ENCODE measurements at places on chromosomes 2 and 18.

GRCh38 chr2:241479026-241479898 lies 29.1 kb downstream of the STK25 start:
- no peak for DNase-seq

GRCh38 chr18:46704189-46704588 lies 47.2 kb upstream of the LOXHD1 start:
- no peak for DNase-seq

DNA sequence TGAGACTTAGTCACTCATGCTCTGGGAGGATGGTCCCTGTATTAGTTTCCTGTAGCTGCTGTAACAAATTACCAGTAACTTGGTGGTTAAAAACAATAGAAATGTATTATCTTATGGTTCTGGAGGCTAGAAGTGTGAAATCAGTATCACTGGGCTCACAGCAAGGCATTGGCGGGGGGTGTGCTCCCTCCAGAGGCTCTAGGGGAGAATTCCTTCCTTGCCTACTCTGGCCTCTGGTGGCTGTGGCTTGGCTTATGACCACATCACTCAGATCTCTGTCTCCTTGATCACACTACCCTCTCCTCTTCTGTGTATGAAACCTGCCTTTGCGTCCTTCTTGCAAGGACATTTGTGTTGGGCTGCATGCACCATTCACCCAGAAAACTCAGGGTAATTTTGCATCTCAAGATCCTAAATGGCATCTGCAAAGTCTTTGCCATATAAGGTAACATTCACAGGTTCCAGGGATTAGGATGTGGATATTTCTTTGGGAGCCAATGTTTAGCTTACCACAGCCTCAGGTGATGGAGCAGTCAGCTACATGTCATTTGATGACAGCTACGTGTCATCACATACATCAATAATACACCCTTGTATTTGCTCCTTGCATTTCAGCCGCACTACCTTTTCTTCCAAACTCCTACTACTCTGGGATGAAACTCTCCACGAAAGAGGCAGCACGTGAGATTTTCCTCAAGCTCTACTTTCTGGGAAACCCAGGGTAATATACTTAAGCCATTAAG lies 49.6 kb upstream of the POU3F3 start:
- DNase-seq, result no peak

GRCh38 chr18:24000613-24001490 lies 13.7 kb upstream of the TTC39C start:
- DNase-seq, result no peak

DNA sequence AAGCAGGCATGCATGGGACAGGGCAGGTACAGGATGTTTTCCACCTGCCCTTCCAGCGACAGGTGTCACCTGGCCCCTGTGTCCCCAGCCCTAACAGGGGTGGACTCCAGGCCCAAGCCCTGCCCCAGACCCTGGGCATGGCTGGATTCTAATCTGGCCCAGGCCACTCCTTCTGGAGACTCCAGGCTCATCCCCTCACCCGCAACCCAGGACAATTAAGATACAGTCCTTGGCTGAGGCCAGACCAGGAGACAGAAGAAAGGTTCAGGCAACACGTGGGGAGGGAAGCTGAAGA lies 9.5 kb downstream of the BIN1 start:
- DNase-seq, result no peak

DNA sequence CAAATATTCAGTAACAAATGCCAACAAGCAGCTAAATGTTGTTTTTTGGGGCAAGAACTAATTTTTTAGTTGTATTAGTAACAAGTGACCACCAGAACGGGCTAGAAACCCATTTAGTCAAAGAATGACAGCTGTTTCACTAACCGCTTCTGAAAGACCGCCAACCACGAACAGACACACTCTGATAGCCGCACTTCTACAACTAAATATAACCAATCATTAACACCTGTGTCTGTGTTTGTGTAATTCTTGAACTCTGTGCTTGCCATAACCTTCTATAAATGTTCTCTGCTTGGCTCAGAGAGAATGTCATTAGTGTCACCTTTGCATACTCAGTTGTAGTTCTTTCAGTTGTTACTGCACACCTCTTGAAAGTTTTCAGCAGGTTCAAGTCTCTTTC lies 526.3 kb upstream of the LRRTM1 start:
- no peak for DNase-seq

GRCh38 chr18:30929718-30930117 lies 112.8 kb downstream of the DSC3 start:
- no peak for DNase-seq

- DNase-seq, result no peak
These were observed 866.6 kb downstream of the CPS1 start for GRCh38 chr2:211423018-211423417.

DNA sequence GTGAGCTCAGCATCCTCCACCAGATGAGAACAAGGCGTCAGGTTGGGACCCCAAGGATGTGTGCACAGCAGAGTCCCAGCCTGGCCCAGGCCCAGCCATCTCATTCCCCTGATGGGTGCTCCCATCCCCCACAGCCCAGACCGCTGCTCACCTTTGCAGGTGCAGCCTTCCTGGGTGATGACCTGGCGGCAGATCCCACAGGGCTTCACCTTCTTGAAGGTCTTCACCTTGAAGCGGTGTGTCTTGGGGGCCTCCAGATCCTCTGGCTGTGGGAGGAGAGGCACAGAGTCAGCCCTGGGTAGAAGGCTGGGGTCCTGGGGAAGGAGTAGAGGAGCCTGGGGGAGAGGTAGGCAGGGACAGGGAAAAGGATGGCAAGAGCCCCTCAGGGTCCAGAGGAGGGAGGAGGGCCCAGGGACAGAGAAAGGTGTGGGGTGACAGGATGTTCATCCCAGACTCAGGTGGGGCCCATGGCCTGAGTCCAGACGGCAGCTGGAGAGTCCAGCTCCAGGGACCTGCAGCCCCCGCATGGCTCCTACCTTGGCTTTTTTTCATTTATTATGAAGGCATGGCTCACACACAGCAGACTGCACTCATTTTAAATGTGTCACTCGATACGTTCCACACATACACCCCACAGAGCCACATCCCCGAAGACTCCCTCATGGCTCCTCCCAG lies 11.9 kb downstream of the TNS1 start:
- DNase-seq, result no peak

- no peak for DNase-seq
These were observed 159.0 kb downstream of the ZNF516 start for GRCh38 chr18:76335859-76336640.

GRCh38 chr2:134021830-134022524 lies 231.9 kb upstream of the MGAT5 start:
- DNase-seq, result no peak

DNA sequence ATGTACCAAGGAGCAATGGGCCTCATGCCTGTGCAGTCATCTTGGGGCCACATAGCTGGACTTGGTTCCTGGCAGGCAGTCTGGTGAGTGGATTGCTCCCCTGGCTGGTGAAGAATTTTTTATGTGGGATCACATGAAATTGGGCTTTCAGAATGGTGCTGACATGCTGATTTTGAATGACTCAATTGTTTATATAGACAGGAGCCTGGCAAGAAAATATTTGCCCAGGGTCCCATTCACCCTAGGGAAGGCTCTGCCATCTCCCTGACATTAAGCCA lies 266.9 kb downstream of the DYSF start:
- no peak for DNase-seq

GRCh38 chr2:41720331-41721251 lies 327.2 kb upstream of the PKDCC start:
- DNase-seq, result no peak

GRCh38 chr2:232700154-232700553 lies 3.0 kb downstream of the GIGYF2 start:
- no peak for DNase-seq

DNA sequence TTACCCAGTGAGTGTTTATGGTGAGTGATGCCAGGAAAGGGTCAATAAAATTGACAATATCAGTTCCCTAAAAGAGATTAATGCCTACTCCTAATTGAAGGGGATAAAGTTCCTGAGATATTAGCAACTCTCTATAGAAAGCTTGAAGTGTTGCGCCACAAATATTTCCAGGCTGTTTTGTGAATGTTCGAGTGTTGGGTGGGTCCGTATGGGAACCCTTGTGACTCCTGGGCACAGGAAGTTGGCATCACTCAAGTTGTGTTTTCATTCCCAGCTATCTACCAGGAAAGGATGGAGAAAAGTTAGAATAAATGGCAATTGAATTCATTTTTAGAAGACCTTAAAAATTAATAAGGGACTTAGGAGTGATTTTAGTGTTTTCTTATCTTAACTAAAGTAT lies 472.7 kb downstream of the THSD7B start:
- DNase-seq, result no peak

DNA sequence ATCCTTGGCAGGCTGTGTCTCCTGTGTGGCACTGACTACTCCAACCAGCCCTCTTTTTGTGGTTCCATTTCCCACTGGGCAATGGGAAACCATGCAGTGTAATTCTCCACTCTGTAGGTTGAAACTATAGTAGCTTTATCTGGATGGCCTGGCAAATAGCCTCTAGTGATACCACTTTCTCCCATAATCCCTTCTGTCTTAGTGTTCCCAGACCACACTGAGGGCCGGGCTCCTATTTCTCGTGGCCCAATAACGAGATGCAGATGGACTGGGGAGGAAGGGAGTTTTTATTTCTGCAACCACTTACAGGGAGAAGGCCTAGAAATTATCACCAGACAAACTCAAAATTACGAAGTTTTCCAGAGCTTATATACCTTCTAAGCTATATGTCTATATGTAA lies 24.7 kb downstream of the SKA1 start:
- no peak for DNase-seq

- DNase-seq, result no peak
These were observed 207.5 kb downstream of the LRRTM4 start for GRCh38 chr2:77314721-77315120.

- DNase-seq, result peak; percentile 21
These were observed 480 bp downstream of the DSEL start for GRCh38 chr18:67515942-67516538.

DNA sequence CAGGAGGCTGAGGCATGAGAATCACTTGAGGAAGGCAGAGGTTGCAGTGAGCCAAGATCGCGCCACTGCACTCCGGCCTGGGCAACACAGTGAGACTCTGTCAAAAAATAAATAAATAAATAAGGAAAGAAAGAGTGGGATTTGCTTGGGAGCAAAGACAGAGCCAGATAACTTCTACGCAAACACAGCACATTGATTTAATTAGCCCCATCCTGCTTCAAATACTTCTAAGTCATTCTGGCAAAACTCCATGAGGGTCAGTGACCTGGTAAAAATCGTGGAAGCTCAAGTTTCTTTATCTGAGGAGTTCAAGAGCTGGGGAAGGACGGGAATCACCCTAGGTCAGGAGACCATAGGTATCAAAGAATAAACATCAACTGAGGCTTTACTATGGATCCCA lies 70.6 kb upstream of the TCF7L1 start:
- DNase-seq, result no peak

DNA sequence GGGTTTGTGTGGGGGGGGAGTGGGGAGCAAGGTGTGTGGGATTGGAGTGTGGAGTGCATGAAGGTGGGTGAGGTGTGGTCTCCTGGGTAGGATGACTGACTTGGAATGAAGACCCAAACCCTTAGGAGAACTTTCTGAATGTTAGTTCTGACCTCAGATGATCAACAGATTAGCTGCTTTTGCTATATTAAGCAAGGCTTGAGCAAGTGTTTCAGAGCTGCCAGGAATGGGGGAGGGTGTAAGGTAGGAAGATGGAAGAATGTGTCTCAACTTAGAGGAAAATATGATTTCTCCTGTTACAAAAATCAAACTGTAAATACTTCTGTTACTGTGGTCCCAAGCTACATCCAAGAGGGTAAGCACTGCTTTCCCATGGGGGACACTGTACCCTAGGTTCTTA lies 273.6 kb downstream of the TGIF1 start:
- no peak for DNase-seq

DNA sequence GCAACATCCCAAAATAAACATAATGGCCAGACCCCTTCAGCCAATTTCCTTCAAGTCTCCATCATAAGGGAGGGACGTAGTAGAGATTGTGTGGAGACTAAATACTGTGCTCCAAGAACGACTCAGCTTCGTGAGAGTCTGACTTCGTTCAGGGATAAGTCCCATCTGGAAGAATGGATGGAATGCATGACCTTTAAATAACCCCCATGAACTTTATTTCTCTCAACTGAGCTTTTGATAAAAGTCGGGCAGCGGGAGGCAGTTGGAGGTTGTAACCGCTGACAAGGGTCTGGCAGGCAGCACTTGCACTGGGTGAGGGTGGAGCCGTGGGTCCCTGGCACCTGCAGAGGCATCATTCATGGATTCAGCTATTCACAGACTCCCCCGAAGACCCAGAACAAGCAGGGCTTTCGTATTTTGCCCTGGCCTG lies 115.9 kb downstream of the ZFP36L2 start:
- DNase-seq, result no peak

DNA sequence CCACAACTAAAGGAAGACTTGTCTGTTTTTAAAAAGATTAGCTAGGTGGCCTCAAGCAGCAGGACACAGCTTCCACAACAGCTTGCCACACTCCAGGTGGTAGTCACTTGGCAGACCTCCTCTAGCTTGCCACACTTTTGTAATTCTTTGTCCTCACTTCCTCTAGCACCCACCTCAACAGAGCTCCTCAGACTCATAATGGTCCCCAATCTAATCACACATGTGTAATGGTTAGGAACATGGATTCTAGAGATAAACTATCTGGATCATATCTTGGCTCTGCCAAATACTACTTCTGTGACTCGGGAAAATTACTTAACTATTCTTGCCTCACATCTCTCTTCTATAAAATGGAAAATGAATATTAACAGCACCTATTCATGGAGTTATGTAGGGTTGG lies 3.5 kb downstream of the SNRNP200 start:
- no peak for DNase-seq

DNA sequence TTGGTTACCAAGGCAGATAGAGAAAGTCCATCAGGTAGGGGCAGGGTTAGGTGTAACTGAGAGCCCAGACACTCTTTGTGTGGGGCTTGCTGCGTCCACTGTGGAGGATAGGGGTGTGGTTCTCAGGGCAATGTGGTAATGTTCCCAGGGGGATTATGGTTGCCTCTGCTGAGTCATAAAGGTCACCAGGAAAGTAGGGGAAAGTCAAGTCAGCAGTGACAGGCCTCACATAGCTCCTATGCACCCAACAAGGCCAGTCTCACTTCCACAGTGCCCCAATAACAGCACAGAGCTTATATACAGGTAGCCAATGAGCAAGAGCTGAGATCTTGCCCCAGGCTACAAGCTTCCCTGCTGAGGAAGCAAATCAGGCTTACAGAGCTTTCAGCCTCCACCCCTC lies 1438.0 kb upstream of the ZEB2 start:
- no peak for DNase-seq

DNA sequence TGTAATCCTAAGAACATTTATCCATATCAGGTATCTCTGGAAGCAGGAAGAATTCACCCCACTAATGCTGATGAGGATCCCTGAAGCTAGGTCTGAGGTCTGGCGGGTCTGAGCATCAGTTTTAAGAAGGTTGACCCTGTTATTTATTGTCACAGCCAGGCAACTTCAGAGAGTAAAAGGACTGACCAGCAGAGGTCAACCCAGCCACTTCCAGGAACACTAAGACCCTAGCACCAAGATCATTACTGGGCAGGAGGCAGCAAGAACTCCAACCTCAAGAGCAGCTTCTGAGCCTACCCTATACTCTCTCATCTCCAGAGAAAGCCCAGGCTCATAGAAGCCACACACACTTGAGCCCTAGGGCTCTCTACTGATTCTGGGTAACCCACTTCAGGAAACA lies 901.4 kb downstream of the DCDC2C start:
- DNase-seq, result no peak

GRCh38 chr2:18749912-18750526 lies 160.7 kb upstream of the NT5C1B start:
- DNase-seq, result no peak

- no peak for DNase-seq
These were observed 159.6 kb downstream of the DCC start for GRCh38 chr18:52499644-52500043.
